ENCODE measurements at places on chromosomes 6 and 20.

DNA sequence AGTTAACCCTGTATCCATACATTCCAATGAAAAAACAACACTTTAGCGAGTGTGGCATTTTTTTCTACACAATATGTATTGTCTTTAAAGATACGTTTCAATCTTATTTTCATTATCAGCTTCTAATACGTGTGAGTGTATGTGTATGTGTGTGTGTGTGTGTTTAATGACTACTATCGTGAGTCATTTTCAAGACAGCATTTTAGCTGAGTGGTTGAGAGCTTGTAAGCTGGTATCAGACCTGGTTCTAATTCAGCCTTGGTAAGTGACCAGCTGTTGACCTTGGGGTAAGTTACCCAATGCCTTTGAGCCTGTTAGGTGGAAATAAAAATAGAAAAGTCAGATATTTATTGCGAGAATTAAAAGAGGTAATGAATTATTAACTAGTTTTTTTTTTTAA, 320.0 kb upstream of the NT5E start:
- DNase-seq: no peak

DNA sequence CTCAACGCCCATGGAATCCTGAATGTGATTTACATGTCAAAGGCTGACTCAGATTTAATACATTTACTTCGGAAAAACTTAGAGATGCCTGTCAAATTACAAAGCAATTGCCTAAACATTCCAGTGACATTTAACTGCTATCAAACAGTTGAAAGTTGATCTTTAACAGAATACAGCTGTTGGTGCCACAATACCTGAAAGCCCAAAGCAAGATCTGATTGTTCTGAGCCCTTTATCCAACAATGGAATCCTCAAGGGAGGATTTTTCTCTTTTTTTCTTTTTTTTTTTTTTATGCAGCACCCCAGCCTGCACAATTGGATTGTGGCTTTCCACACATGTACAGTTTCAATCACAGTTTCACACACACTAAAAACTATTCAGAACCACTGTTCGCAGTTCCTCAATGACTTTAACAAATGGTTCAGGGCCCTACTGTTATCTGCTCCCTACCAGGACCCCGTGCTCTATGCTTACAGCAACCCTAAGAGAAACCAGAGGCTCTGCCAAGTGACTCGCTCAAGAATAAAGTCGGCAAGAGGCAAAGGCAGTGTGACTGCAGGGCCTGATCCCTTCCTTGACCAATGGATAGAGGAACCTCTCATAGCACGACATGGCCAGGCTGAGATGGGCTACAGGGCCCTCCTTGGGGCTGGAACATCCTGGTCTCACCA, 33.3 kb downstream of the EPB41L2 start:
- DNase-seq: no peak

DNA sequence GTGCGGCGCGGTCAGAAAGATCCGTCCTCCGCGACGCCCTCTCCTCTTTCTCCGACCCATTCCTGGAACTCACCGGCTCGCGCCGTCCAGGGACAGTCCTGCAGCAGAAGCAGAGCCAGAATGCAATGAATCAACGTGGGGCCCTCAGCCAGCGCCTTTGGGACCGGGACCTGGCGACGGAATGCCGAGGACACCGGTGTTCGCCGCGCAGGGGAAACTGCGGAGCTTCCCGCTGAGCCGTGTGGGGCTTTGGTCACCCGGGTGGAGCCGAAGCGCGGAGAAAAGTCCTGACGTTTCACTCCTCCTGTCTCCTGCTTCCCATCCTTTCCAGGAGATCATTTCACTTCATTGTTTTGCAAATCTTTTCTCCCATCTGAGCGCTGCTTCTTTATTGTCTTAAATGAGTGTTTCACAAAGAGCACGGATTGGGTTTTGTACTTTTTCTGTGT, 26.5 kb downstream of the ULBP1 start:
- no peak for DNase-seq

- no peak for DNase-seq
Observed at GRCh38 chr6:159540152-159540551, 152.9 kb downstream of the SOD2 start.

- DNase-seq: no peak
Observed at GRCh38 chr6:17470938-17471327, 77.5 kb downstream of the CAP2 start.

- peak; percentile 22 for DNase-seq
Observed at GRCh38 chr6:125154761-125155135, 1.2 kb downstream of the TPD52L1 start.

GRCh38 chr6:129605967-129606366, 104.0 kb downstream of the ARHGAP18 start:
- no peak for DNase-seq

DNA sequence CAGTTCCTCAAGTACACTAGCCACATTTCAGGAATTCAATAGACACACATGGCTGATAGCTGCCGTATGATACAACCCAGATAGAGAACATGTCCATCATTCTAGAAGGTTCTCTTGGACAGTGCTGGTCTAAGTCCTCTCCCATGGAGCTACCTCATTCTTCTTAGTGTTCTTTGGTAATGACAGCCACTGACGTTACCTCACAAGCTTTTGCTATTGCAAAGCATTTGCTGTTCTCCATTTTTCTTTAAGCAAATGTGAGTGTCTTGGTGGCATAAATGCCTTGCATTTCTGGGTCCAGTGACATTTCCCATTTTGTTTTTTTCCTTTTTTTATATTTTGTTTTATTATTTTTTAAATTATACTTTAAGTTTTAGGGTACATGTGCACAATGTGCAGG, 8.3 kb upstream of the CEBPB start:
- DNase-seq: no peak

DNA sequence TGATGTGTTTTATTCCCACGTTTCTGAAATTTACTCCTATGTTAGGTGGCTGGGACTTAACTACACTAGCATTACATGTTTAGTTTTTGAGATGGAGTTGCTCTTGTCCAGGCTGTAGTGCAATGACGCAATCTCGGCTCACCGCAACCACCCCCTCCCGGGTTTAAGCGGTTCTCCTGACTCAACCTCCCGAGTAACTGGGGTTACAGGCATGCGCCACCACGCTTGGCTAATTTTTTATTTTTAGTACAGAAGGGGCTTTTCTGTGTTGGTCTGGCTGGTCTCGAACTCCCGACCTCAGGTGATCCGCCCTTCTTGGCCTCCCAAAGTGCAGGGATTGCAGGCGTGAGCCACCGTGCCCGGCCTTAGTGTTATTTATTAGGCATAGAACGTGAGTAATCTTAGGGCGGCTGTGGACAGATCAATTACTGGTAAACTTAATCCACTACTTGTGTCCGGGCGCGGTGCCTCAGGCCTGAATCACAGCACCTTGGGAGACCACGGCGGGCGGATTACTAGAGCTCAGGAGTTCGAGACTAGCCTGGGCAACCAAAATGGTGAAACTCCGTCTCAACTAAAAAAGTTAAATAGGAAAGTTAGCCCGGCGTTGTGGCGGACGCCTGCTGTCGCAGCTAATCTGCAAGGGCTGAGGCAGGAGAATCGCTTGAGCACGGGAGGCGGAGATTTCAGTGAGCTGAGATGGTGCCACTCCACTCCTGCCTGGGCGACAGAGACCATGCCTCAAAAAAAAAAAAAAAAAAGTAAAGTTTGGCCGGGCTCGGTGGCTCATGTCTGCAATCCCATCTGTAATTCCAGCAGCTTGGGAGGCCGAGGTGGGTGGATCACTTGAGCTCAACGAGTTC, 123.7 kb upstream of the BTN3A2 start:
- peak; percentile 64 for DNase-seq

DNA sequence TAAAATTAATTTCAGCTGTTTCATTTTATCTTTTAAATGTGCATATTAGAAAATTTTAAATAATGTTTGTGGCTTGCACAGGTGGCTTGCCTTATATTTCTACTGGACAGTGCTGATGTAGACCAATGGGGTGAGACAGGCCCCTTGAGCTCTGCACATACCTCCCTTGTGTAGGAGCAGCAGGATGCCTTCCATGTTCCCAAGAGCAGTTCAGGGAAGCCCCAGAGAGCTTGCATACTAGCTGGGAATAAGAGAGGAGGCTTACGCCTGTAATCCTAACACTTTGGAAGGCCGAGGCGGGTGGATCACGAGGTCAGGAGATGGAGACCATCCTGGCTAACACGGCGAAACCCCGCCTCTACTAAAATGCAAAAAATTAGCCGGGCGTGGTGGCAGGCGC, 61.4 kb downstream of the RFPL4B start:
- DNase-seq: no peak

Data from activated CD4-positive, alpha-beta T cell treated with anti-CD3 and anti-CD28 coated beads, Interleukin-2, amount 50 U/mL, for 48 hours (primary cell).